ENCODE measurements at places on chromosomes 7 and 10.

DNA sequence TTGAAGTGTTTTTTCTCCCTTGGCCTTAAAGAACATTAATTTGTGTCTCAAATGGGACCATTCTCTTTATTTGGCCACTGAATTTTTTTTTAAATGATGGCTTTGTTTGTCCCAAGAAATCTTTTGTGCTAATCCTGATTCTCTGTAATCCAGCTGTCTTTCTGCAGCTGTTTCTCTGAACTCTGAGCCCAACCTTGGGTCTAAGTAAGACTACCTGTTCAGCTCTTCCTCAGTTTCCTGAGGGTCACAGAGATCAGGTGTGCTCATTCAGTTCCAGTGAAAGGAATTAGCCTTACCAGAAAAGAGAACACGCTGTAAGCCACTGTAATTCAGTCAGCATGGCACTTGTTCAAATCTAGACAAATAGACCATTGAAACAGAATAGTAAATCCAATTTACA lies 94.2 kb downstream of the ANKIB1 start:
- no peak for DNase-seq

GRCh38 chr10:117552156-117552631 lies 9.6 kb downstream of the EMX2 start:
- no peak for DNase-seq

DNA sequence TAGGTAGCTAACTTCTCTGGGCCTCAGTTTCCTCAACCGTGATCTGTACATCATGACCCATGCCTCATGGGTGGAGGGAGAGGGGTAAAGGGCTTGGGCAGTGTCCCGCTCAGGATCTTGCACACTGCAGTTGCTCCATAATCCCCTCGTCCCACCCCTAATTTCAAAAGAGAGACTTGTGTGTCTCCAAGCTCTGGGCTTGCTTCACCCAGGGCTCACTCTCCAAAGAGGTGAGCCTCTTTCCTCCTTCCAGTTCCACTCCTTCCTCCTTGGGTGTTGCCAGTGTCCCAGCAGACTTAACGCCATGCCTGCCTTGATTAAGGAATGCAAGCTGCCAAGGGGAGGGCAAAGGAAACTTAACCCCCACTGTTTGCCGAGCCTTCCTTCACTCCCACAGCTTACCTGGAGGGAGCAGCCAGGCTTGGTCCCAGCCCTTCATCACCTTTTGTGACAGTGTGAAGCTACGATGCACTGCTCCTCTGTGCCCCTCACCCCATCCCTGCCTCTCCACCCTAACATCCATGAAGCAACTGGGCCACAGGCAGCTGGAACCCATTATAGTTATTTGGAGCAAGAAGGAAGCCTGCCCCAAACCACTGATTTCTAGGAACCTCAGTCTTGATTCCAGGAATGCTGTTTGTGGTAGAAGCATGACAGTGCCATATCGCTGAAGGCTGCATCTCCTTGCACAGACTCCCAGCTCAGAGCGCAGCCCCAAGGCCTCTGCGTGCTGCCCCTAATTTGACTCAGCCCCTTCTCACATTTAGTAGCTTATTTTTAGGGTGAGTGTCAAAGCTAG lies 363.3 kb downstream of the TNS3 start:
- no peak for DNase-seq

- DNase-seq, result peak; percentile 98
Observed at GRCh38 chr7:83468251-83468739, 180.6 kb downstream of the SEMA3E start.

DNA sequence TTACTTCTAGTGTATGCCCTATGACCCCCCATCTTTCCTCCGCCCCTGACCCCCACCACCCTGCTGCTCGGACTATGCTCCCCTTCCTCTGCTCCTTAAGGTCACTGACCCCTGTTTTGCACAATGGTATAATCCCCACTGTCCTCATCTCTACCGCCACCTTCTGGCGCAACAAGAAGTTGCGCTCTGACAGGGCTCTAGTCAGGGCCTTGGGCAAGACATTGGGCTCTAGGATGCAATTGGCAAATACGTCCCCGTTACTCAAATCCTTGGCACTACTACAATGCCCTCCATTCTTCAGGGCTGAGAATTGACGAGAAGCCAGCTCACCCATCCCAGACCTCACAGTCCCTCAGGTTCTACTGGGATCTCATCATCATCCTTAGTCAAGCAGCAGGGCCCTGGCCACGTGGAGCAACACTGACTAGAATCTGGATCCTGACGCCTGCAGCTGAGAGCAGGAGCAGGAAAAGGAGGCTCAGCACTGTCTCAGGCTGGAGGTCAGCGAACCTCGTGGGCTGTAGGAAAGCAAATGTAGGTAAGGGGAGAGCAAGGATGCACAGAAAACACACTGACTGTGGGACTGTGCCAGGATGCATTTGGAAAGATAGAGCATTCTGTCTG lies 10.6 kb downstream of the LRIT2 start:
- no peak for DNase-seq

DNA sequence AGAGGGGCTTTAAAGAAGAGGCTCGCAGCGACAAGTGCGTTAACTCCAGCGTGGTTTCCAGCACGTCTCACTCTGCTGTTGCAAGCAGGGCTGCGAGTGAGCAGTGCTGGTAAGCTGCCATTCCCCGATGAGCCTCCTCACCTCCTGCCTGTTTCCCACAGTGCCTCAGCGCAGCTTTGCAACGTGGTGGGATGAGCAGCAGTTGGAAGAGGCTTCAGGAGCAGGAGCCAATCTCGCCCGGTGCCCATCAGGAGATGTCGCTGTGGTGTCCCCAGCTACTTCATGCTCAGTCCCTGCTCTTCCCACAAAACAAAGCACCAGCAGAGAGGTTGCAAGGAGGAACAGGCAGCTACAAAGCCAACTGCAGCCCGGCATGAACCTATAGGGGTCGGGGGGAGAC lies 2.4 kb upstream of the ADARB2 start:
- no peak for DNase-seq

DNA sequence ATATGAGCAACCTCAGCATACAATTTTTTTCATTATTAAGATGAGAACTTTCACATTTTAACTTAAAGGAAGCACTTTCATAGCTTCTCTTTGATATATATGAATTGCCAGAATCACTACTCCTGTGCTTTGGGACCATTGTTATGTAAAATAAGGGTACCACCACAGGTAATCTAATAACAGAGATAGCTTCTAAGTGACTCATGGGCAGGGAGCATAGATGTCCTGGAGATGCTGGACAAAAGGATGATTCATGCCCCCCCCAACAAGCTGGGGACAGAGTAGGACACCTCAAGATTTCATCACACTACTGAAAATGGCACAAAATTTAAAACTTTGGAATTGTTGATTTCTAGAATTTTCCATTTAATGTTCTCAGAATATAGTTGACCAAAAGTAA lies 641.1 kb downstream of the PCDH15 start:
- DNase-seq, result no peak

DNA sequence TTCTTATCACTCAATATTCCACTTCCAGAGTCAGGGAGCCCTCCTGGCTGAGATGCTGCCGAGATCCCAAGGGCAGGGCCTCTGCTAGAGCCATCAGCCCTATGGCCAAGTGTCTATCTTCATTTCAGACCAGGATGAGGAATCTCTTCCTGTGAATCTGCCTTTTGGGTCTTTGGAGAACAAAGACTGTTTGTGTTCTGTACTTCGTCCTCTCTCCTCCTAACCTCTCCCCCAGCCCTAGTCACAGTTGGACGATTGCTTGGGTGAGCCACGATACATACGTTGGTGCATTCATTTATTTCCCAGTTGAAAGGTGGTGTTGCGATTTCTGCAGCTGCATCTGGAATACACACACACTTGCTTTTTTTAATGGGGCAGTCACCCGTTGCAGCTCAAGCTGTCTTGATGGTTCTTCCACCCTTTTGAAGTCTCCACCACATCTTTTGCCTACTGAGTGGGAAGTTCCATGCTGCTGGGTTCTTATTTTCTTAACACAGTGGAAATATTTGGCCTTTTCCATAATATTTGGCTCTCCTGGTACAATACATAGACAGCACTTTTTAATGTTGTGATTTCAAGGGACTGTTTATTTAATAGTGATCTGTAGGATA lies 26.7 kb downstream of the SH3PXD2A start:
- DNase-seq, result no peak

DNA sequence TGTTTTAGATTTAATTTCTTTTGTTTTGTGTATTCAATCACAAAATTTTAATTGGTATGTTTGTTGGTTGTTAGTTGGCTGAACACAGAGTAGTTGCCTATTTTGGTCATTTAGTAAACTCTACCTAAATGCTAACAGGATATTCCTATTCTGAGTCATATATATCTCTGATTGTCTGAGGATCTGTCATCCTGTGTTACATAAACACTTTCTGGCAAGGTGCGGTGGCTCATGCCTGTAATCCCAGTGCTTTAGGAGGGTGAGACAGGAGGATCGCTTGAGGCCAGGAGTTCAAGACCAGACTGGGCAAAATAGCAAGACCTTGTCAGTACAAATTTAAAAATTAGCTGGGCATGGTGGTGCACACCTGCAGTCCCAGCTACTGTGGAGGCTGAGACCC lies 178.6 kb downstream of the PLCE1 start:
- no peak for DNase-seq

DNA sequence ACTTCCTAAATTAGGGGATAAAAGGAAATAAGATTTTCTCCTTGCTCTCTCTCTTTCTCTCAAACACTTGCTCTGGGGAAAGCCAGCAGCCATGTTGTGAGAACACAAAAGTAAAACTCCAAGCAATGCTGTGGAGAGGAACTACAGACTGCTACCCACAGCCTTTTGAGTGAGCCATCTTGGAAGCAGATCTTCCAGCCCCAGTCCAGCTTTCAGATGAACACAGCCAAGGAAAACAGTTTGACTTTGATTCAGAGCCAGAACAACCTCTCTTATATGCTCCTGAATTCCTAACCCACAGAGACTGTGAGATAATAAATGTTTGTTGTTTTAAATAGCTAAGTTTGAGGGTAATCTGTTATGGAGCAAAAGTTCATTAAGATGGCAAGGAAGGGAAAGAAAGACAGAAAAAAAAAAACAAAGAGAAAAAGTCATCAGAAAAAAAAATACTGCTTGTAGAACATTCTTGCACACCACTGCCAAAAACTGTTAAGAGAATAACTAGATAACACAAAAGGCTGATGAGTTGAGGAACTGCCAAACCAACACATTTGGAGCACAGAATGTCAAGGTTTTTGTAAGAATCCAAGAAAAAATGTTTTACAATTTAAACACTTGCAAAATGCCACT lies 20.9 kb upstream of the PRKAR2B start:
- no peak for DNase-seq

DNA sequence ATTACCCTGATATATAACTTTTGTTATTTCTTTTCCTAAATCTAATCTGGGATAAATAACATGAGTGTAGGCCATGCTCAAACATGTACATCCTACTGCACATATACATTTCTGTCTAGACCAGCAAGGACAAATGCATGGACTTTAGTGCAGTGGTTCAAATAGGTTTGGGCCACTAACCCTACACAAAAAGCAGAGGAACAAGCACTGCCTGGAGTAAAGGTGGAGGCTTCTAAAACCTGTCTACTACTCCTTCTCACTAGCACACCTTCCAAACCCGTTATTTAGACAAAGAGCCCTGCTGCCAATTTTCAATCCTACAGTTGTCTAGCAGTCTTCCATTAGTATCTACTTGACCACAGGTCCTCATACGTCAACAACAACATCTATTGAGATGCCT lies 34.8 kb downstream of the SGCE start:
- DNase-seq, result no peak

DNA sequence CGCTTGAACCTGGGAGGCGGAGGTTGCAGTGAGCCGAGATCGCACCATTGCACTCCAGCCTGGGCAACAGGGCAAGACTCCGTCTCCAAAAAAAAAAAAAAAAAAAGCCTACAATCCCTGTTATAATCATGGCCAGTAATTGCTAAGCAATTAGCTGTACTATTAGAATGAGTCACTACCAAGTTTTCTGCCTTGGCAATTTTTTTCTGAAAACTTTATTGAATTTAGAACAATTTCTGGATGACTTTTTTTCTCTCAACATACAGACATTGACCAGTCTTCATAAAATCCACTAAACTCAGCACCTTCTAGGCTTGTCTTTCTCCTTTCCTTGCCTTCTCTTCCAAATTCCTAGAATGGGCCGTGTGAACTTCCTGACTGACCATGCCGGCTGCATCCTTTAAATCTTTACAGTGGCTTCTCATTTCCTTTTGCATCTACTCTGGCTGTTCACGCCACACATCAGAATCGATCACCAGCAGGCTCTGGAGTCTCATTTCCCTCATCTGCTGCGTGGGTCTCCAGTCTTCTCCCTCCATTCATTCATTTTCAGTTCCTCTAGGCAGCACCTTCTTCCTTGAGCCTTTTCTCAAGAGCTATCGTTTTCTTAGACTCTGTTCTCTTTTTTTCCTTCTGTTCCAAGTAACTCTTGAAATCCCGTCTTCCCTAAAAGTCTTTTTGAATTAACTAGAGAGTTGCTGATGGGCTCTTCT lies 107.9 kb downstream of the KAT6B start:
- DNase-seq, result no peak

GRCh38 chr7:36606976-36607720 lies 117.1 kb downstream of the AOAH start:
- no peak for DNase-seq

- no peak for DNase-seq
Observed at GRCh38 chr7:142759433-142759832, 10.2 kb downstream of the PRSS1 start.

DNA sequence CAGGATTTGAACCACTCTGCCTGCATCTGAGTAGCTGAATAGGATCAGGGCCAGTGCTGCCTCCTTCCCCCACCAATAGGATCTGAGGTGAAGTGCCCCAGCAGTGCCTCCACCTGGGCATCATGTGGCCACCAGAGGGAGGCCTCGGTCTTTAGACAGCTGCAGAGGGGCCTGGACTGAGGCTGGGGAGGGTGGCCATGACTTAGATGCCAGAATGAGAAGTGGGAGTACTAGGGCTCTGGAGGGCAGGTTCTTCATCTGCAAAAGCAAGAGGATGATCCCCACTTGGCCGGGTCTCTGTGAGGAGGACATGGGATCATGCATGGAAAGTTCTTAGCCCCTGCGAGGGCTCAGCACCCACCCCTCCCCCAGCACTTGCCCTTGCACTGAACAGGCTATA lies 56.9 kb downstream of the NEUROG3 start:
- DNase-seq, result no peak

- DNase-seq, result no peak
Observed at GRCh38 chr10:22369434-22370072, 24.3 kb downstream of the SPAG6 start.

- no peak for DNase-seq
Observed at GRCh38 chr7:78099715-78100394, 301.3 kb downstream of the PHTF2 start.

DNA sequence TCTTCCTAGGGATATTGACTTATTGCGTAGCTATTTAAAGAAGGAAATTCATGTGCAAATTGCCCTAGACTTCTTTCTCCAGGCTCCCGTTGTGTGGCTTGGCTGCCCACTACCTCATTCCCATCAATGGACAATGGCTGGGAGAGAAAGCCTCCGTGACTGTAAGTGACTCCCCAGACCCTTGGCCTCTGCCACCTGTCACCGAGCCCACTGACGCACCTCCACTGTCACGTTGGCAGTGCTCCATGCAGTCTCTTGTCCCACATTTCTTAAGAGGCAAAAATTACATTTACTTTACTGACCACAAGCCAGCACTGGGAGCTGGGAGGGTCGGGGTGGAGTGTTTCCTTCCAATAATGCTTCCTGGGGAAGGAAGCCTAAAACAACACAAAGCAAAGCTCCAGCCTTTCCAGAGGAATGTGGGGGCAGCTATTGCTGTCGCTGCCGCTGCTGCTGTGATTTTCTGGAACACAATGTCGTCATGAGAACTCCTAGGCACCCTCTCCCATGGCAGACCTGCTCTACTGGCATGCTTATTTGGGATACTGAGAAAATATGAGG lies 89.7 kb upstream of the STEAP1B start:
- DNase-seq, result no peak
